Activated CD8-positive, alpha-beta T cell treated with anti-CD3 and anti-CD28 coated beads for 36 hours (primary cell): ENCODE measurements at places on chromosomes 16 and 17.
A peak's percentile ranks its signal among the peaks of the same experiment; 100 is the strongest.

DNA sequence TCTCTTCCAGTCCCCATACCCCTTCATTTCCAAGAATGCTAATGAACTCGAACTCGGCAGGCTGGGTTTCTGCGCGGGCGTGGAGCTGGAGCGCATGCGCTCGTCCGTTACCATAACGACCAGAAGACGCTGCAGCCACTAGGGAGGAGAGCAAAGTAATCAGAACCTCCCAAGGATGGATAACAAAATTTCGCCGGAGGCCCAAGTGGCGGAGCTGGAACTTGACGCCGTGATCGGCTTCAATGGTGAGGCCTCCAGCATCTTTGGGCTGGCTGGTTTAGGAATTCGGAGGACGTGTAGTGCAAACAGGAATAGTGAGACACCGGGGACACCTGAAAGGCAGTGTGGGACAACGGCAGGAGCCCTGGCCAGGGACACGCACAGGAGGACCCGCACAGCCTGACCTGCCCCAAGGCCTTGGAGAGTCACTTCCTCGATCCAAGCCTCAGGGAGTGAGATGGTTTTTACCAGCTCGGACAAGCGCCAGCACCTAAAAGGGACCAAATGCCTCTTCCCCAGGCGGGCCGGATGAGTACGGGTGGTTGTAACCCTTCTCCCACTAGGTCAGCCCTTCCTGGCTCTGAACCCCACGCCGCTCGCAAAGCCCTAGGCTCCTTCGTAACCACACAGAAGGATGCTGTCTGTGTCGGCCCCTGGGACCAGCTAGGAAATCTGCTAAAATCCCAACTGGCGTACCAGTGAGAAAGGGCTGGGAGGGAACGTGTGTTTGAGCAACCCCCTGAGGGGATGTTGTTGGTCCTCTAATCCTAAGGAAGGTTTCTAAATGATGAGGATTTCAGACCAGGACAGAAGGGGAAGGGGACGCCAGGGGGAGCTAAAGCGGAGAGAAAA lies at the start of gene CFAP52:
Gene CFAP52 (plus strand): TSS at position 122 of the 852 bp plus-strand sequence. CDS start 54 bp downstream, at position 176.
- H3K4me3 ChIP-seq: peak within 1 kb of the TSS; percentile 83
- H3K27ac ChIP-seq: peak within 1 kb of the TSS; percentile 71
- no peaks in the 10 kb centered on the region for H3K36me3 ChIP-seq
- H3K4me1 ChIP-seq: peaks cover 9% of the 10 kb centered on the region
- peak; percentile 84 for DNase-seq
- H3K27me3 ChIP-seq: no peaks in the 10 kb centered on the region

GRCh38 chr16:57788252-57788841 lies 13.9 kb downstream of the KIFC3 start:
- no peak overlapping the region for H3K4me3 ChIP-seq
- no peak for DNase-seq
- H3K27ac ChIP-seq: no peak overlapping the region

- no peak overlapping the region for H3K27ac ChIP-seq
- H3K4me1 ChIP-seq: peaks cover 21% of the 10 kb centered on the region
- DNase-seq: peak; percentile 28
- no peaks in the 10 kb centered on the region for H3K36me3 ChIP-seq
- H3K27me3 ChIP-seq: no peaks in the 10 kb centered on the region
Measured at GRCh38 chr17:3907483-3908216, 8.6 kb downstream of the P2RX1 start.

- no peaks in the 10 kb centered on the region for H3K36me3 ChIP-seq
- H3K4me1 ChIP-seq: peaks cover 16% of the 10 kb centered on the region
- no peak for DNase-seq
- H3K27me3 ChIP-seq: no peaks in the 10 kb centered on the region
- no peak overlapping the region for H3K4me3 ChIP-seq
Measured at GRCh38 chr17:82219753-82220709, 7.4 kb upstream of the CCDC57 start.

GRCh38 chr16:81774348-81774747 lies 4.7 kb upstream of the PLCG2 start:
- peaks cover 3% of the 10 kb centered on the region for H3K4me1 ChIP-seq
- peaks cover 12% of the 10 kb centered on the region for H3K27me3 ChIP-seq
- H3K27ac ChIP-seq: no peak overlapping the region
- no peak overlapping the region for H3K4me3 ChIP-seq

- H3K27me3 ChIP-seq: no peaks in the 10 kb centered on the region
- H3K4me3 ChIP-seq: peak overlapping the region; percentile 93
- H3K27ac ChIP-seq: peak overlapping the region; percentile 90
- peaks cover 36% of the 10 kb centered on the region for H3K36me3 ChIP-seq
Measured at GRCh38 chr17:732902-733720, 715 bp downstream of the TLCD3A start.

DNA sequence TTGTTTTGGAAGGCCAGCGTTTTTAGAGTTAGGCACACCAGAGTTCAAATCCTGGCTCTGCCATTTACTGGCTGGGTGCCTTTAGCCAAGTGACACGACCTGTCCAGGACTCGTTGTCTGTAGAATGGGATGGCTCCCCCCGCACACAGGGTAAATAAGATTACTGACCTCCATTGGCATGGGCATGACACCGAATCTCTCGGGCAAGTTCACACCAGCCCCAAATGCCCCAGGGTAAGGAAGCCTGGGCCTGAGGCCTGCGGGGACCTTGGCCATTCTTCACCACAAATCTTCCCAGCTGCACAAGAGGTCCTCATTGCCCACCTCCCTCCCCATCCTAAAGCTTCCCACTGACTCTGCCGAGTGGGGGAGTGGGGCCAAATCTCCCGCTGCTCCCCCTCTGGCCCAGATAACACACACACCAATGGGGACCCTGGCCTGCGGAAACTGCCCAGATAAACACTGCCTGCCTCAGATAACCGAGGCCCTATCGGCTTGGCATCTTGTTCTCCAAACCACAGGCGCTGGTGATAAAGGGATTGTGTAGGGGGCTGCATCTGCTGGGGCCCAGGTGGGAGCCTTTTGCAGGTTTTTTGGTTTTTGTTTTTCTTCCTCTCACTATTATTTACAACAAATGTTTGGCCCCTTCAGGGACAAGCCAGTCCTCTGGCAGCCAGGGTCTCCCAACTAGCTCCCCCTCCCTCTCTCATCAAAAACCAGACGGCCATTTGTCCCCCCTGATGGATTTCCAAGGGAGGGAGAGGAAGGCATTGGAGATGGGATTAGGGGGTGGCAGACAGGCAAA lies 75.0 kb upstream of the LHX1 start:
- peaks cover 8% of the 10 kb centered on the region for H3K27me3 ChIP-seq
- no peaks in the 10 kb centered on the region for H3K4me1 ChIP-seq
- no peaks in the 10 kb centered on the region for H3K36me3 ChIP-seq
- no peak for DNase-seq
- no peak overlapping the region for H3K4me3 ChIP-seq

DNA sequence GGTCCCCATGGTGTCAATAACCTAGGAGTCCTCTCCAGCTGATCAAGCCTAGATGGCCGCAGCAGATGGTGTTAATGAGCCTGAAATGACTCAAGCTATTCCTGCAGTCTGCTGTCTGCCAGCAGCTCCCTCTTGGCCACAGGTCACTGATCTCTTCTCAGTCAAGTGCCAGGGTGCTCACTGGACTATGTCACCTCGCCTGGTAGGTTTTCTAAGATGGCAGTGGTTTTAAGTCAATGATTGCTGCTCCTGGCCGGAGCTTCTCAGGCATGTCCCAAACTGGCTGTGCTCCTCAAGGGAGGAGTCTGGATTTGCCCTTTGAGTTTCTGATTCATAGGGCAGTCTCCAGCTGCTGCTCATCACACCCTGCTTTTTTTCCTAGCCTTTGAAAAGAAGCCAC lies 58.6 kb upstream of the SHISA6 start:
- no peaks in the 10 kb centered on the region for H3K36me3 ChIP-seq
- H3K27me3 ChIP-seq: no peaks in the 10 kb centered on the region
- no peak overlapping the region for H3K27ac ChIP-seq
- no peak overlapping the region for H3K4me3 ChIP-seq
- no peaks in the 10 kb centered on the region for H3K4me1 ChIP-seq

DNA sequence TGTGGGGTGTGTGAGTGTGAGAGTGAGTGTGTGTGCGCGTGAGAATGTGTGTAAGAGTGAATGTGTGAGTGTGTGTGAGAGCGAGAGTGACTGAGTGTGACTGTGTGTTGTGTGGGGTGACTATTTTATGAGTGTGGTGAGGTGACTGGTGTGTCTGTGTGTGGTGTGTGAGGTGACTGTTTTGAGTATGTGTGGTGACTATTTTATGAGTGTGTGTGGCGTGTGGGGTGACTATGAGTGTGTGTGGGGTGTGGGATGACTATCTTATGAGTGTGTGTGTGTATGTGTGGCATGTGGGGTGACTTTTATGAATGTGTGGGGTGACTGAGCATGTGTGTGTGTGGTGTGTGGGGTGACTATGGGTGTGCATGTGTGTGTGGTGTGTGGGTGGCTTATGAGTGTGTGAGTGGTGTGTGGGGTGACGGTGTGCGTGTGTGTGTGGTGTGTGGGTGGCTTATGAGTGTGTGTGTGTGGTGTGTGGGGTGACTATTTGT lies 152.9 kb upstream of the PLCG2 start:
- H3K4me3 ChIP-seq: no peak overlapping the region
- peak; percentile 75 for DNase-seq
- no peaks in the 10 kb centered on the region for H3K27me3 ChIP-seq
- no peaks in the 10 kb centered on the region for H3K36me3 ChIP-seq
- H3K4me1 ChIP-seq: peaks cover 27% of the 10 kb centered on the region
- no peak overlapping the region for H3K27ac ChIP-seq

DNA sequence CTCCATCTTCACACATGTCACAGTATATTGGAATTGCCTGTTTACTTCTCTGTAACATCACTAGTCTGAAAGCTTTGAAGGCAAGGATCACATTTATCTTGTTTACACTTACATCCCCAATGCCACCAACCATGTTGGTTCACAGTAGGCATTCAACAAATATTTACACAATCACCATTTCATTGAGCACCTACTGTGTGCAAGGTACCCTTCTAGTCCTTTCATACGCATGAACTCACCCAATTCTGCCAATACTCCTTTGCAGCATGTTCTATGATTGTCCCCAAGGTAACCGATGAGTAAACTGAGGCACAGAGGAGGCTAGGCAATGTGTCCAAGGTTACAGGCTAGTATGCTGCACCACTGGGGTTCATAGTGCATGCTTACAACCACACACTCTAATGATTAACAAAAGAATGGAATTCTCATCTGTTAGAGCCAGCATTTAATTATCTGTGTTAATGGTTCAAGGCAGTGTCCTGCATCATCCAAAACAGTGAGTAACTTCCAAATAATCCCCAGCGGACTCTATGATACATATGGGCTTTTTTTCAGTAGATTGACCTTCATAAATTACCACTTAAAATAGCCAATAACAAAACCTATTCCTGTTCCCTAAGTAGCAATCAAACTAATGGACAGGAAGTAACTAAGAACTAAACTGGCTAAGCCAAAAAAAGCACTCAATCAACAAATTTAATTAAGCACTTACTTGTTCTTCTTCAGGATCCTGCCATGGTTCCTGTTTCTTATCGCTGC lies 364.5 kb upstream of the XYLT1 start:
- no peaks in the 10 kb centered on the region for H3K4me1 ChIP-seq
- no peak overlapping the region for H3K27ac ChIP-seq
- H3K4me3 ChIP-seq: no peak overlapping the region

DNA sequence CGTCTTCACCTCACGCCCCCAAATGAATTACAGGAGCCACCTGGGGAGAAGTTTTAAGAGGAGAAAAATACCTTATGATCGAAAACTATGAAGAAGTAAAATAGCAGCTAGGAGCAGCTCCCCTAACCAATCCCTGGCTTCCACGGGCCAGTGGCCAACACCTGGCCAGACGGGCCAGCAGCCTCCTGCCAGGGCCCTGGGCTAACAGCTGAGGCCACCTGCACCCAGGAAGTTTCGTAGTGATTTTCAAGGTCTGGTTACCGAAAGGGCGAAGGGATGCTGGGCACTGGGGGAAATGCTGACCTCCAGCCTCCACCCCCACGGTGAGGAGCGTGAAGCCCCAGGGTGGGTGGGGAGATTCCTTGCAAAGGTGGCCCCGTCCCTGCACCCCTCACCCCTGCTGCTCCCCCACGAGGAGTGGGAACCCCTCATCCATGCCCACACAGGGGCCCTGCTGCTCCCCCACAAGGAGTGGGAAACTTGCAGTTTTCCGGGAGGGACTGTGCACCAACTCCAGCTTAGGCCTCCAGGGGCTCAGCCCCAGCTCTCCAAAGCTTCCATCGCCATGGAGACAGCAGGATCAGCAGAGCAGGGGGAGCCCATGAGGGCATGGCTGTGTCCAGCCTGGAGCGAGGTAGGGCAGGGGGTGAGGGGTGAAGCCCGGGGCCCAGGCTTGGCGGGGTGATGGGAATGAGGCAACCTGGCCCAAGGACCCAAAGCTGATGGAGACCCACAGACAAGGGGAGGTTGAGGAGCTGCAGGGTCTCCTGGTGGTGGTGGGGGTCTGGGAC lies 31.9 kb upstream of the ACSF3 start:
- H3K4me1 ChIP-seq: no peaks in the 10 kb centered on the region

DNA sequence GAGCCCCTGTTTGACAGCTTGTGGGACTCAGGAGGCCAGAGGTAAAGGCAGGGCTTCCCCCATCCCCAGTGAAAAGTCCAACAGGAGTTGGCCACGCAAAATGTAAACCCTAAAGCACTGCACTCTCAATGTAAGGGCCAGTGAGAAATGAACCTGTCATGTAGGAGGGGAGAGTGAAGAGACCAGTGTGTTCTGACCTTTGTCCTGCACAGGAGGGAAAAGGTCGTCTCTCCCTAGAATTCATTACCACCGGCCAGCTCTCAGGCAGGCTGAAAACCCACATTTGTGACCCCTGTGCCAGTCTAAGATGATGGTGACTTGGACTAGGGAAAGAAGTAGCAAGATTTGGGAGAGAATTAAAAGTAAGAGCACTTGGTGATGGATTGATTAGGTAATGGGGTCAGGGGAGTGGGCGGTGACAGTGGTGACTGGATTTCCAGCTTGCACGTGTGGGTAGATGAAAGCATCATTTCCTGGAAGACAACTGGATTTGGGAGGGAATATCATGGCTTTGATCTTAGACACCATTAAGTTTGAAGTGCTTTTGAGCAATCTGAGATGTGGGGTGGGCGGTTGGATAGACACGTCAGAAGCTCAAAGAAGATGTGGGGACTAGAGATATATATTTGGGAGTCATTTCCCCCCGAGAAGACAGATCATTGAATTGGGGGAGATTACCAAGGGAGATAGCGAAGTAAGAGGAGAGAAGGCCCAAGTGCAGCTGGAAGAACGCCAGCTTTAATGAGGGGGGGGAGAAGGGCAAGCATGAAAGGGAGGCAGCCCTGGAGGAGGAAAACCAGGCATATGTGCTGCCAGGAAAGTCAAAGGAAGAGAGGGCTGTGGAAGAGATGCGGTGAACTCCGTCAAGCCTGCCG lies 119.5 kb downstream of the NTN1 start:
- H3K4me1 ChIP-seq: no peaks in the 10 kb centered on the region
- H3K4me3 ChIP-seq: no peak overlapping the region
- no peaks in the 10 kb centered on the region for H3K27me3 ChIP-seq
- no peak overlapping the region for H3K27ac ChIP-seq
- DNase-seq: no peak
- H3K36me3 ChIP-seq: no peaks in the 10 kb centered on the region

- DNase-seq: no peak
- H3K27me3 ChIP-seq: peaks cover 15% of the 10 kb centered on the region
- no peak overlapping the region for H3K4me3 ChIP-seq
- no peaks in the 10 kb centered on the region for H3K36me3 ChIP-seq
Measured at GRCh38 chr17:20960871-20961270, 81.9 kb downstream of the USP22 start.

GRCh38 chr17:7132511-7133094 lies 18.0 kb upstream of the ASGR2 start:
- H3K4me1 ChIP-seq: peaks cover 26% of the 10 kb centered on the region
- no peak overlapping the region for H3K4me3 ChIP-seq
- H3K36me3 ChIP-seq: no peaks in the 10 kb centered on the region
- H3K27me3 ChIP-seq: peaks cover 4% of the 10 kb centered on the region
- DNase-seq: peak; percentile 83
